ENCODE measurements at places on chromosomes 11 and 22.

DNA sequence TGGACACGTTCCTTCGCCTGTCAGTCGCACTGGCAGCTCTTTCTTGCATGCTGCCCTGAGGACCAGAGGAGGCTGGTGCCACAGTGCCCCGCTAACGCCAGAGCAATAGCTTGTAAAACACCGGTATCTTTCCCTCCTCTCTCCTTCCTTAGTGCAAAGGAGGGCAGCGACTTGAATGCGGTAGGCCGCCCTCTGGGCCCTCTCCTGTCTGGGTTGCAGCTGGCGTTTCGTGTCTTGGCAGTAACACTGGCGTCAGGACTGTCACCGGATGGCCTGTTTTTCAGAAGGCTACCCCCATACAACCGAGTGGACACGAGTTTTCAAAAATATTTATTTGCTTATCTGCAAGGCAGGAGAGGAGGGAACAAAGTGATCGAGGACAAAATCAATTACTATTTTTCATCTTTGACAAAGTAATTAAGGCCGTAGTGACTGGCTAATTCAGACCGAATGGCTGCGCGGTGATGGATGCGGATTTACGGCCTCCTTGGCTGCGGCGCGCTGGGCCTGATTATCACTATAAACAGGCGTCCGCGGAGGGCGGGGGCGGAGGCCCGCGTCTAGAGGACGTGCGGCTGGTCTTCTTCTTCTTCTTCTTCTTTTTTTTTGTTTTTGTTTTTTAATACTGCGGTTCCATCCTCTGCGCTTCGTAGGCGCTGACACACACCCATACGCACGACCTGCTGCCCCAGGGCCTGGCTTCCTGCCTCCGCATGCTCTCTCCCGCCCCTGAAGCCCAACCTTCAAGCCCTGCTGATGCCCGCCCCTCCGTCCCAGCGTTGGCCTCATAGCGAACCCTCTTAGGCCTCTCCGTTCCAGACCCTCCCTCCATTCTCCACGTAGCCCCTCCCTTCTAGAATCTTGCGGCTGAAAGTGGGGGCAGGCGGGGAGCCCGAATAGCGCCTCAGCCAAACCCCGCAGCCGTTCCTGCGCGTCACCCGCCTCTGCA lies 2.9 kb upstream of the SLC6A5 start:
- no peak for DNase-seq

- no peak for DNase-seq
Observed at GRCh38 chr11:22472306-22472705, 134.1 kb downstream of the SLC17A6 start.

GRCh38 chr22:41834005-41834944 lies 1.4 kb downstream of the SREBF2 start:
- DNase-seq = no peak

- no peak for DNase-seq
Observed at GRCh38 chr22:25959818-25960774, 209.2 kb upstream of the SEZ6L start.

DNA sequence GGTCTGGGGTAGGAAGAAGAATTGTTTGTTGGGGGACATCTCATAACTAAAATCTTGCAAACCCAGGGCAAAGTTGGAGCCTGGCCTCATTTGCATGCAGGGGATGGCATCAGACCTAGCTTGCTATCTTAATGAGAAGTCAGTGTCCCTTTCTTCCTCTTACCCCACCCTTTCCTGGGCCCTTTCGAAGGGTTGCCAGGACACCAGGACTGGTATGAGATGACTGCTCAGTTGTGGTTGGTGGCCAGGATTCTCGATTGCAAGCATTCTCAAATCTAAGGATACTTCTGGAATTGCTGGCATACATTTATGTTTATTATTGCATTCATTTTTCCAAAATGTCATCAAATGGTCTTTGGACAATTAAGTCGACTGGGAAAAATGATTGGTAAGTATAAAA lies 131.0 kb downstream of the SLC1A2 start:
- no peak for DNase-seq

DNA sequence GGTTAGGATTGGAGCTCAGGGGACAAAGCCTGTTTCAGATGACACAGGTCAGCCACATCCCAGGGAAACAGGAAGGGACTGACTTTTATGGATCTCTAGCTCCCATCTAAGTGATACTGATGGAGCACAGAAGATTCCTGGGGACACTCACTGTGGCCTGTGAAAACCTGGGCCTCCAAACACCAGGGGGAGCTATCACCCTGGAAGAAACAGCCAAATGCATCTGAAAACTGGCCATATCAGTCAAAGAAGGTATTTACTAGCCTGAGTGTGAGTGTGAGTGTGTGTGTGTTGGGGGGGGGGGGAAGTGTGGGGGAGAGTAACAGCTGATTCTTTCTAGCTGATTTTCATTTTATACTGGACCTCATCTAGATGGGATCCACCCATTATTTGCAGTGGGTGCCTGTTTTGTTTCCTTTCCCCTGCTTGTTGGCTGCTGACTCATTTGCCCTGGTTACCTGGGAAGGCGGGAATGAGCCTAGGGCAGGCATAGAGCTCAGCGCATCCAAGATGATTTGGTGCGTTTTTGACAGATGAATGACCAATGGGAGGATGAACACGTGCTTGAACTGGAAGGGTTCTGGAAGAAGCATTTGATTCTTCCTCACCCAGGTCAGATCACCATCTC lies 284.0 kb downstream of the KIRREL3 start:
- no peak for DNase-seq

DNA sequence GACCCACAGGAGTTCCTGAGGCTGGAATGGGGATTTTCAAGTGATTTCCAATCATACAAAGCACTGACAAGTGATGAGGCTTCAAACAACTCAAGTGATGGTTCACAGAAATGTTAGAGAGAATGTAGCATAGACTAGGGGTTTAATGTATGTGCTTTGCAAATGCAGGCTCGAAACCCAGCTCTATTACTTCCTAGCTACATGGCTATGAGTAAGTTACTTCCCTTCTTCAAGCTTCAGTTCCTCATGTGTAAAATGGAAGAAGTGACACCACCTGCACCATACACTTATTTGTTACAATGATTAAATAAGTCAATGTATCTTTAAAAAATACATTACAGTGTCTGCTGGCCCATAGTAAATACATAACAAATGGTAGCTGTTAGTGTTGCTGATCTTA lies 139.8 kb downstream of the CCDC81 start:
- no peak for DNase-seq

GRCh38 chr11:76776472-76776871 lies 6.7 kb upstream of the TSKU start:
- DNase-seq = no peak

- DNase-seq = no peak
Observed at GRCh38 chr22:44168206-44168605, 12.5 kb upstream of the PARVG start.

DNA sequence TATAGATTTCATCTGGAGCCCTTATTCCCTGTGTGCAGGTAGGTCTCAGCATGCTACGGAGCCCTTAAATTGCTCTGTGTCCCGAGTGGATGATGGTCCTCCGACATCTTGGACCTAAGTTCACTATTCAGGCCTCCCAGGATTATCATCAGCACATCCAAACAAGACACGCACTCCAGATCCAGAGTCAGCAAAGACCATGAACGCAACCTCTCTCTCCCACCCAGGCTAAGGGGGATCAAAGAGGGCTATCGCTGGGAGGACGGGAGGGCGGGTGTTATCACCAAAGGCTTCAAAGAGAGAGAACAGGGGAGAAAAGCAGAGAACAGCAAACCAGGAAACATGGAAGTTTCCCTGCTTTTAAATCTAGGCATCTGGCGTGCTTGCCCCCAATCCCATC lies 659.4 kb downstream of the TBC1D22A start:
- DNase-seq = no peak

DNA sequence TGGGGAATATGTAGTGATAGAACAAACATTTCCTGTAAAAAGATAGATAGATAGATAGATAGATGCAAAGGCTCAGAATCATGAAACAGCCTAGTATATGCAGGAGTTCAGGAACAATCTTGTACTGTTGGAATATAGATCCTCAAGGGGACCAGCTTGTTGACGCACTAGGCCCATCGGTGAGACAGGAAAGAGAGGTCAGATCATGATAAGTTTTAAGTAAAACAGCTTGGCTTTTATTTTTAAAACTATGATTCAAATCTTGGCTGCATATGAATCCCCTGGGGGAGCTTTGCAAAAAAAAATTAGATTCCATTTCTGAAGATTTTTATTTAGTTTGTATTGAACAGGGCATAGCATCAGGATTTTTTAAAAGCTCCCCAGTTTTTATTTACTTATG lies 185.8 kb downstream of the TRPC6 start:
- DNase-seq = no peak

GRCh38 chr11:13223112-13223511 lies 54.5 kb upstream of the BMAL1 start:
- DNase-seq = peak; percentile 37

DNA sequence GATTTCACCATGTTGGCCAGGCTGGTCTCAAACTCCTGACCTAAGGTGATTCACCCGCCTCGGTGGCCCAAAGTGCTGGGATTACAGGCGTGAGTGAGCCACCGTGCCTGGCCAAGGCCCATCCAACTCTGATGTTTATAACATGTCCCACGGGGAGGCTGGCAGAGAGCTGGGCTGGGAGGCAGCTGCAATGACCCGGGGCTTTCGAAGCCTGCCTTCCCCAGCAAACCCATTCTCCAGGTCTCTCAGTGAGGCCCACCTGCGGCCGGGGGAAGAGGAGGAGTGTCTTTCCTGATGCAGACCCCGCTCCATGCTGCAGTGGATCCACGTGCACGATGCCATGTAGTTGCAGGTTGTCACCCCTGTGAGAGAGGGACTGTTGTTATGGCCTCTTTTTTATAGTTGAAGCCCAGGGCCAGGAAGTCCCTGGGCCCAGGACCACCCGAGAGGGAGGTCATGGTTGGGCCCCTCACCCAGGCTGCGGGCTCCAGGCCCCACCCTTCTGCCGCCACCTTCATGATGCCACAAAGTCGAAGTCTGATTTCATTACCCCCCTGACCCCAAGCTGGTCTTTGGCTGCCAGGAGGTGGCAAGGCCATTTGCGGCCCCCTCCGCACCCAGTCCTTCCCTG lies 38.3 kb downstream of the KCNJ4 start:
- no peak for DNase-seq

DNA sequence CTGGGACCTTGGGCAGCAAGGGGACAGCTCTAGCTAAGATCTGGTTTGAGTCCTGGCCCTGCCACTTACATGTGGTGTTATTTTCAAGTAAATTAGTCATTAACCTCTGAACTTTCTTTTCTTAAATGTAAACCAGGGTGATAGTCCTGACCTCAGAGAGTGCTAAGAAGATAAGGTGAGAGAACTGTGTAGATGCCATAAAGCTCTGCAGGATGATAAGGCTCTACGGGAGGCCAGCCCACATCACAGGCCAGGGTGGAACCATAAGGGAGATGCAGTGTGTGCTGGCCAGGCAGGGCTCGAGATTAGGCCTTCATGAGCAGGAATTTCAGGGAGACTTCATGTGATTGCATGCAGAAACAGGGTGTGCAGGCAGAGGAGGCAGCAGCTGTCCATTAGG lies 24.2 kb downstream of the NECTIN1 start:
- DNase-seq = no peak

- peak; percentile 22 for DNase-seq
Observed at GRCh38 chr11:33655842-33656600, 44.6 kb downstream of the C11orf91 start.

- no peak for DNase-seq
Observed at GRCh38 chr11:132559331-132560036, 972.8 kb downstream of the OPCML start.

DNA sequence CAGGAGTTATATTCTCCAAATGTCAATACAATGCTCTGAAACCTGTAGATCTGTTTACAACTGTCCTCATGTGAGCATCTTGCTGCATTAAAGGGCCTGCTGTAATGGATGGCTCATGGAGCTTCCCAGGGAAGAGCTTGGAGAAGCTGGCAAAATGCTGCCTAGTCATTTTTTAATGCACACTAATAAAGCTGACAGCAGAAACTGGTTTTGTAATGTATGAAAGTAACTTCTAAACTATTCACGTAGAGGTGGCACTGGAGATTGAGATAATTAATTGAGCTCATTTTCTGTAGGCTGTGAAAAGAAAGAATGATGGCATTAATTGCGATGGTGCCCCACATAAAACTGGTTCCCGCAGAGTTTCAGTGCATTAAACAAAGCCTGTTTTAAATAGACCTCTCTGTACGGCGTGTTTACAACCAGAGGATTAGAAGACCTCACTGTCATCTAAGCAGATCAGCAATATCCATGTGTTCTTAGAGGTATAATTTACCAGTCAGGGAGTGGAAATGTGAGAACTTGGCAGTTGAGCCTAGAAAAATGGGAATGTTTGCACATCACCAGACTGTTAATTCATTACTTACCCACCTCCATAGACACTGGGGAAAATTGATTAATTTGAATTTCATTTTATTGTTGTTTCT lies 16.0 kb downstream of the POLA2 start:
- no peak for DNase-seq

- no peak for DNase-seq
Observed at GRCh38 chr11:120283124-120283523, 42.0 kb upstream of the TLCD5 start.

DNA sequence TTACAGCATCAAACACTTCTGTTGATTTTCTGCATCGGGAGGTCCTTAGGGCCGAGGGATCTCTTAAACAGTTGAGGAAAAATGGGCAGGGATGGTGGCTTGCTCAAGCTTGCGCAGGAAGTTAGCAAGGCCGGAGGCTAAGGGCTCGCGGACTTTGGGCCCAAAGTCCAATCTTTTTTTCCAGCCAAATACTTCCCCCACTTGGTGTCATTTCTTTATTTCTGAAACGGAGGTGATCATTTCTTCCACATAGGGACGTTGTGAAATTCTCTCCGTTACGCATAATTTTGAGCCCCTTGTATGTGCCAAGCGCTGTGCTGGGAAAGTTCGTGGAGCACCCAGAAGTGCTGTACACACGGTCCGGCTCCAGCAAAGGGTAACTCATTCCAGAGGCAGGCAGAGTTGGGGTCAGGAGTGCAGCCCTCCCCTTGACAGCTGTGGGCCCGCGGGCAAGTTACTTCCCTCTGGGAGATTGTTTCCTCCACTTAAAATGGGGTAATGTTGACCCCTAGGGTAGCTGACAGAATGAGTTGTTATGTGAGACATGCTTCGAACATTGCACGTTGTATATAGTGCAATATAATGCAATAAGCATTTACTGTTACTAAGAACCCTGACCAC lies 809 bp downstream of the MIEF1 start:
- DNase-seq = no peak

GRCh38 chr11:96260532-96260931 lies 82.5 kb downstream of the MAML2 start:
- DNase-seq = no peak

DNA sequence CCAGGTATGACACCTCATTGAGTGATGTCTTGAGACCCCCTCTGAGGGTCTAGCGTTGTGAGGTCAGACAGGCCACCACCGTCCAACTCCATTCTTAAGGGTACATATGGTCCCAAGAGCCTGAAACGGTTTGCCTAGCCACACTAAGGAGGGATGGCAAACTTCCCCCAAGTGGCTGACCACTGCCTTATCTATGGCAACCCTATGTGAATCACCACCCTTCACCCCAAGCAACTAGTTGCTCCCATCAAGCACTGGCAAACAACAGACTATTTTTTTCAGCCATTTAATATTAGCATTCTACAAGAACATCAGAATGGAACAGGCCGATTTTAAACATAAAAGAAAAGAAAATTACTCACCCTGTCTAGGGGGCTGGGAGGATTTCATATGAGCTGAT lies 22.8 kb downstream of the THOC5 start:
- DNase-seq = no peak

- DNase-seq = no peak
Observed at GRCh38 chr11:63814383-63814736, 1.1 kb downstream of the SPINDOC start.

GRCh38 chr11:19827399-19828135 lies 114.9 kb downstream of the NAV2 start:
- peak; percentile 39 for DNase-seq

GRCh38 chr22:17853073-17853472 lies 78.8 kb upstream of the BID start:
- DNase-seq = no peak

GRCh38 chr11:3115321-3115720 lies 49.8 kb downstream of the OSBPL5 start:
- no peak for DNase-seq

Measured in H1 (cell line).